Smooth muscle cell of the brain vasculature (primary cell): ENCODE measurements at places on chromosomes 13 and 19.

DNA sequence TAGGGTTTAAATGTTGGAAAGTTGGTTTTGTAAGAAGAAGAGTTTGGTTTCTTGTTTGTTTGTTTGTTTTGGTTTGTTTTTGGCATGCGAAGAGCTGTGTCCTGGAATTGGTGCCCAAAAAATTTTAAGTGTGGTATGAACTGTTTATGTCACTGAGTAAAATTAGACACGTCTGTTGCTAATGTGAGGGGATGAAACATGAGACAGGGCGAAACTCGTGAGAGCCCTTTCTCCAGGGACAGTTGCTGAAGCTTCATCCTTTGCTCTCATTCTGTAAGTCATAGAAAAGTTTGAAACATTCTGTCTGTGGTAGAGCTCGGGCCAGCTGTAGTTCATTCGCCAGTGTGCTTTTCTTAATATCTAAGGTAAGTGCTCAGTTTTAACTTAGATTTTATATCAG lies at the start of gene SGCG:
Gene SGCG (plus strand): TSS at position 269 of the 400 bp plus-strand sequence. CDS start 22,716 bp downstream, outside the sequence.
- DNase-seq: no peak

GRCh38 chr13:87998081-87998480 lies 326.9 kb downstream of the SLITRK5 start:
- no peak for DNase-seq

DNA sequence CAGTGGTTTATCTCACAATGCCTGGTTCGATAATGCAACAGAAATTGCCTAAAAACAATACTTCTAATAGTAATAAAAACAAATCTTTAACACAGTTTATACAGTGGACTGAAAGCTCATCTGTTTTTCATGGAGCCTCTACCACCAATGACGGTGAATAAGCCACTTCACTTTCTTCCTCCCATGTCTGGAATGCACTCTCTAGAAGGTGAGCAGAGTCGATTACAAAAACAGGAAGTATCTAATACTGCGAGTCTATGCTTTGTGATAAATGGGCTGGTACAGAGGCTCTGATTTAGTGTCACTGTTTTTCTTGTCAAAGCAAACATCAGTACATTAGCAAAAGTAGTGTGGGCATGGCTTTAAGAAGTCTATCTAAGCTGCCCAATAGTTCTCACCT lies 1348.6 kb upstream of the SLC10A2 start:
- DNase-seq: no peak

DNA sequence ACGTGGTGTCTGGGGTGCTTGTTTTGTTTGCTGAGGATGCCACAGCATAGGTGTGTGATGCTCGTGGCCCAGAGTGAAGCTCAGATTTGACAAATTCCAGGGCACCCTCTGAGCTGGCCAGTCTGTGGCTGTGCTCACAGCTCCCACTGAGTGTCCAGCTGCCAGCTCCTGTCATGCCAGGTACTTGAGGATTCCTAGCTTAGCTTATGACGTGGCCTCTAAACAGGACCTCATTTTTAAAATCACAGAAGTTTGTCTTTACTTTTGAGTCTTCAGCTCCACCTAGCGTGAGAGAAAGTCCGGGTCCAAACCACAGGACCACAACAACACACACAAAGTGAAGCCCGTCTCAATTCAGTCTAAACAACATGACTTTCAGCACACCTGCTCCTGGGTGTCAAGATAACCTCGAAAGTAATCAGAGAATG lies 117.3 kb downstream of the RAB20 start:
- no peak for DNase-seq

- no peak for DNase-seq
Measured at GRCh38 chr19:10346509-10346908, 7.1 kb upstream of the ICAM3 start.

GRCh38 chr19:16040642-16041041 lies 35.7 kb upstream of the TPM4 start:
- no peak for DNase-seq

- no peak for DNase-seq
Measured at GRCh38 chr13:33797622-33798021, 20.3 kb upstream of the RFC3 start.
